ELF-1 (cell line): ENCODE measurements at places on chromosomes 3 and 15.

DNA sequence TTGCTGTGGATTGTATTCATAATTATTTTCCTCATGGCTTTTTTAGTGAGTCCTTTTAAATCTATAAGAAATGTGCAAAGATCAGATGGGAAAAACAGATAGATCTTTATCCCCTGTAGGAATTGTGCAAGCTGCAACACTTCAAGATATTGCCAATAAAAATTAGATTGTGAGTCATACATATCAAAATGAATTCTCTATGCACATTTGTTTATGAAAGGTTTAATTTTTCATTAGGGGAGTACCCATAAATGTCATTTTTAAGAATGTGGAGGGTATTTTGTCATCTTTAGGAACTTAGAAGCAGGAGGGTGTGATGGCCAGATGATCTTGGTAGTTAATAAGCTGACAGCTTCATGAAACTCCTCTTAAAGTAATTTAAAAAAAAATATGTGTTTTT, 2.9 kb downstream of the PIAS1 start:
- no peak for DNase-seq

DNA sequence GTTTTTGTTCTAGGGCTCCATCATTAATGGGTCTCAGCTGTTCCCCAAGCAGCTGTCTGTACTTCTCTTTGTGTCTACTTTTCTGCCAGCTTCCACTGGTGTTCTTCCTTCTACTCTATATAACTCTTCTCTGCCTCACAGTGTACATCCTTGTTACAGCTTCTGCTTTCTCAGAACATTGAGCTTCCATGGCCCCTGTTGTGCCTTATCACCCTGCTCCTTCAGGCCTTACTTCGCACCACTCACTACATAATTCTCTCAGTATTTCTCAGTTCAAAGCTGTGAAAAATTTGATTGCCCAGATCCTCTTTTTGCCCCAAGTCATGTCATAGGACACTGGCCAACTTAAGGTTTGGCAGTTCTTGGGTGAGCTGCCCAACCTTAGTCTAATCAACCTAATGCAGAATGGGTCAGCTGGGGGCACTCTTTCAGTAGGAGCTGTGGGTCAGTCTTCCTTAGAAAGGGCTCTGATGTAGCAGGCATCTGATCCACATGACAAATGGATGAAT, 28.9 kb downstream of the CSTA start:
- no peak for DNase-seq

GRCh38 chr15:39326306-39326975, 254.4 kb upstream of the THBS1 start:
- no peak for DNase-seq

DNA sequence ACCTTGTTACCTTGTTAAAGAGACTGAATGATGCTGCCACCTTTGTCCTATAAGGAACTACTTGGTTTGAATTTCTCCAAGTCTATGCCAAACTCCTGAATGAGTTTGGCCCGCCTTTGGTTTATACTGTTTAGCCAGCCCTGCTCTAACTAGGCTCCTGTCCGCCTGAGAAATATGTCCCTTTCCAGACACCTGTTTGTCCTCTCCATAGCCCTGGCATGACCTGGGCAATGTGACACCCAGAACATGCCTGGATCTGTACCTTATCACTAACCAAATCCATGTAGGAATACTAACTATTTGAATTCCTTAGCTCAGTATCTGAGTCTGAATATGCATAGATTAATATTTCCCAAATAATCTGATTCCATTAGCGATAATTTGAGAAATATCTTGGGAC, 24.4 kb upstream of the TMC3 start:
- no peak for DNase-seq
